ENCODE measurements at places on chromosomes 5 and 9.

- no peak for DNase-seq
These were observed 322.1 kb downstream of the ARHGEF28 start for GRCh38 chr5:73947906-73948640.

- no peak for DNase-seq
These were observed 7.2 kb upstream of the SPINK4 start for GRCh38 chr9:33232815-33233214.

DNA sequence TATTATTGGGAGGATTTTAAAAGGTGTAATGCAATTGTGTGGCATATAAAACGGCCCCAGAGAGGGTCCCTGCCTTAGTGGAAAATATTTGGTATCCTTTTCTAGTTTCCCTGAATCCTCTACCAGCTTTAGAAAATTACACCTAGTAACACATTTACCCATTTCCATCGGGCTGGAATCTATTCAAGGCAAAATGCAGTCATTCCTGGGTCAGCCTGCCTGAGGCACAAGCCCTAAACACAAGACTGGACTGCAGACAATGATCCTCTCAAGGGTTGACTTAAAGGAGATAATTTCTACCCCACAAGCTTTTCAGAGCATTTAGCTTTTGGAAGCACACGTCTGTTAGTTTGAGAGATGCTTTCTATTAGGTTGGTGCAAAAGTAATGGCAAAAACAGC is 124.4 kb upstream of the ADAMTSL1 start:
- no peak for DNase-seq

DNA sequence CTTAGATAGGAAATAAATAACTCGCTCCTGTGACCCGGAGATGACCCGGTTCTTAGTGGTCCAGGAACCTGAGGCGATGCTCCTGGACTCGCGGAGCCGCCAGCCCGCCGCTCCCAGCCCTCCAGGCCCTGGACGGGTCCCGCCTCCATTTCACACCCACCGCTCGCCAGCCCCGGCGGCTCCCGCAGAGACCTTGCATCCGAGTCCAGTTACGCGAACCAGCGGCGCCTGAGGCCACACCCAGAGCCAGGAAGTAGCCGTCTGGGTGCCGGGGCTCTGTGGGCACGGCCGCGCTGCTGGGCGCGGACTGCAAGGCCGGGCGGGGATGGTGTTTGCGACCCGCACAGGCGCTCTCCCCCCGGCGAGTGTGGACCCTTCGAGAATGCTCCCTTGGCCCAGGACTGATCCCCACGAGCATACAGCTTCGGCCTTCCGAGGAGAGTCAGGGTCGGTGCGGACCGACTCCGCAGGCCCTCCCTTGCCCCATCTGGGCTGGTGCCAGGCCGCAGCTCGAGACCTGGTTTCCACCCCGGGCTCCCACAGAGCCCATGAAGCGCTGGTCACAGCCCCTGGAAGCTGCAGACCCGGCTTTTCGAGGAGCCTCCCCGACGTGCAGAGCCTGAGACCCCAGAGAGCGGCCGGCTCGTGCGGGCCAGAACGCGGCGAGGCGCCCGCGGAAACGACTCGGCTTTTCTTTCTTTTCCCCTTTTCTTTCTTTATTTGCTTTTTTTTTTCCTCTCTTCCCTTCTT is 5.2 kb upstream of the BARX1 start:
- no peak for DNase-seq

DNA sequence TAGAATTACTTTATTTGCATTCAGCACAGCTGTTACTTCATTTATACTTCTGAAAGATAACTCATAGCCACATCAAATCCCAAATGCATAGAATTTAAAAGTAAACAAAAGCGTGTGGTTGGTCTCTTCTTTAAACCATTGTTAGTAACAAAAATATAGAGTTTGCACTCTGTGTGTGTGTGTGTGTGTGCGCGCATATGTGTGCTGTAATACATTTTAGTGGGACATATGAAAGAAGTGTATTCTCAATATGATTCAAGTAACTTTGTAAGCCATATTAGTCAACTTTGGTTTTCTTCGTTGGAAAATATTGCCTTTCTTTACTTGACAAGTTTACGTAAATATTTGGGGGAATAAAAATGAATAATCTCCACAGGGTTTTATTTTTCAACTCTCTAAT is 106.1 kb upstream of the PRRC1 start:
- no peak for DNase-seq

DNA sequence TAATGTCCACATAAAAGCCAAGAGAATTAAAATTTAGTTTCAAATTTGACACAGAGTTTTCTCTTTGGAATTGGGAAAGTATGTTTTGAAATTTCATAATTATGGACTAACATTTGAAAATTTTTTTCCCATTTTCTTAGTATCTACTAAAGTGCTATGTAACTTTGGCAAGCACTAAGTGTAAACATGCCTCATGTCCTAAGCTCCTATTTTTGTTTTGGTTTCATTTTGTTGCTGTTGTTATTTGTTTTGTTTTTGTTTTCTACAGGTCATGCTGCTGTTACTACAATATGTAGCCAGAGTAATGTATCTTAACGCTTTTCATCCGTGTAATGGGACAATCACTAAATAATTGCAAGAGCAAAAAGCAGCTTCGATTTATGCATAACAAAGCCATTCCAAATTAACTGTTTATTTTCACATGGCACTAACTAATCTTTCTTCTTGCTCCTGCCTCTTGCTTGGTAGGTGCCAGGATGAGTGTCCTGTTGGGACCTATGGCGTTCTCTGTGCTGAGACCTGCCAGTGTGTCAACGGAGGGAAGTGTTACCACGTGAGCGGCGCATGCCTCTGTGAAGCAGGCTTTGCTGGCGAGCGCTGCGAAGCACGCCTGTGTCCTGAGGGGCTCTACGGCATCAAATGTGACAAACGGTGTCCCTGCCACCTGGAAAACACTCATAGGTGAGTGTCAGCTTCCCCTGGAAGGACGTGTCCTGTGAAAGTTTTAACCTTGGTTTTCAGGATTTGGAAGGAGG is 107.3 kb upstream of the PRRC1 start:
- DNase-seq = no peak

GRCh38 chr5:161105525-161105924 is 253.5 kb upstream of the ATP10B start:
- peak; percentile 2 for DNase-seq

DNA sequence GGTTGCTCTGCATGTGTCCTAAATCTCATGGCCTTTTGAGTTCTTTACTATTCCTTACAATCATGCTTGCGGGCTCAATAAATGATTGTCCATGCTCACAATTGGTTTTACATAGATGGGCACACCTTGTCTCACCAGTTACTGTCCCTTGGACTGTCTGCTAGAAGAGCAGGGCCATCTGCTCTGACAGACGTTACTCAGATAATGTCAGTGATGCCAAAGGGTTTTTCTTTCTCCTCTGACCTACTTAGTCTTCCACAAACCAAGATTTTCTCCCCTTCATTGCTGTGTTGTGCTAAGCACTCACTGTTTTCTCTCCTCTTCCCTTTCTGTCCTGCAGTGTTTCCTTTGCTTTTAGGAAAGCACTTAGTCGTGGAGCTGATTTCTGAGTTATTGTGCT is 562.3 kb downstream of the KIF4B start:
- no peak for DNase-seq

GRCh38 chr9:105712297-105712696 is 18.0 kb downstream of the TMEM38B start:
- DNase-seq = no peak

GRCh38 chr5:150342583-150342982 is 14.9 kb upstream of the TCOF1 start:
- no peak for DNase-seq

DNA sequence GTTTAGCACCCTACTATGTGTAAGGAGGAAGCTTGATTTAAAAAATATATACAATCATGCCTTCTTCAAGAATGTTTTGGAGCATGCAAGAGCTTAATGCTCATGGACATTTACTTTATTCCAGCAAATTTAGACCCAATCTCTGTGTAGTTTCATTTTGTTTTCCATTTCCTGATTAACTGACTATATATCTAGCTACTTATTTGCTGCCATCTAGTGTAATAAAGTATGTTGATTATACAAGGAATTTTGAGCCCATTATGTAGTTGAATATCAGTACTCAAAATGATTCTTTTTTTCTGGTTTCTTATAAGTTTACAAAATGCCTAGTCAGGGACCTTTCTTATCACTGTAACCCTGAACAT is 100.0 kb upstream of the CCDC152 start:
- no peak for DNase-seq

DNA sequence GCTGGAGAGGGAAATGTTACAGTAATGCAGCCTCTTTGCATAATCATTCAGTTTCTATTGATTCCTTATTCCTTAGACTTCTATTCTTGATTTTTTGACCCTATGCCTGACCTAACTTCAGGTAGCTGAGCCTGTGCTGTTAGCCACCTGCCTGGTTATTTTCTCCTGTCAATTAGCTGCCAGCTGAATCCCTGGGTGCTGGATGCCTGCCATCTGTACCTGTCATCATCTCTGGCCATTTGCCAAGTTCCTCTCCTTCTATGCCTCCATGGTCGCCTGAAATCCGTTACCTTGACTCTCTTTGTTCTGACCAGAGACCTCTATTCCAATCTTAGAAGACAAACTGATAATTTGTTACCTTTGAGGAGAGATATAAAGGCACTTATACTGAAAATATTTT is 178.3 kb downstream of the CAVIN4 start:
- DNase-seq = no peak

DNA sequence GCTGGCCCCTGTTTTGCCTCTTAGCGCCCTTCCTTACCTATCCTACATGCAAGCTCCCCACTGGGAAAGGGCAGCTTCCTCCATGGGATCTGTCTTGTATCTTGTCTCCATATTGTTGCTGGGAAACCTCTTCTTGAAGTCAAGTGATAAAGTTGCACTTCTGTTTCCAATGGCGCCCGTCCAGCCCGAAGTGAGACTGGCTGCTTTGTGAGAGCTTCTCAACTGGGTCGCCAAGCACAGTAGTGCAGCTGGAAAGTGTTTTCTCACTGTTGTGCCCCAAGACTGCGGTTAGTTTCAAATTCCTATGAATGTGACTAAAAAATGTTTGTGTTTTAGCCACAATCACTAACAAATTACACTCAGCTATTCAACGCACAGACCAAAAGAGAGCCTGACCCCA is 506.6 kb upstream of the MPDZ start:
- DNase-seq = no peak

DNA sequence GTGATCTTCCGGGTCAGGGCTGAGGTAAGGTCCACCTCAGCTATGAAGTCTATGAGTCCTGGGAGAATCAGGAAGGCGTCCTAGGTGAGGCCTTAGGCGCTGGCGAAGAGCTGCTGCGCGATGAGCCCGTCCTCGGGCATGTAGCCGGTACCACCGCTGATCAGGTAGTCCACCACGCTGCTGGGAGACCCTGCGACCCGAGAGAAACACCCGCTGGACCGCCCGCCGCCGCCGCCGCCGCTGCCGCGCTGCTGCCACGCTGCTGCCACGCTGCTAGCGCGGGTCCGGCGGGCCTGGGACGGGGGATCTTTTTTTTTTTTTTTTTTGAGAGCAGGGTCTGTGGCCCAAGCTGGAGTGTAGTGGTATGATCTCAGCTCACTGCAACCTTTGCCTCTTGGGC is 8.0 kb upstream of the DCAF12 start:
- DNase-seq = no peak

- no peak for DNase-seq
These were observed 15.2 kb downstream of the SLC31A2 start for GRCh38 chr9:113166039-113166438.

GRCh38 chr9:16469184-16469583 is 401.3 kb downstream of the BNC2 start:
- DNase-seq = no peak

DNA sequence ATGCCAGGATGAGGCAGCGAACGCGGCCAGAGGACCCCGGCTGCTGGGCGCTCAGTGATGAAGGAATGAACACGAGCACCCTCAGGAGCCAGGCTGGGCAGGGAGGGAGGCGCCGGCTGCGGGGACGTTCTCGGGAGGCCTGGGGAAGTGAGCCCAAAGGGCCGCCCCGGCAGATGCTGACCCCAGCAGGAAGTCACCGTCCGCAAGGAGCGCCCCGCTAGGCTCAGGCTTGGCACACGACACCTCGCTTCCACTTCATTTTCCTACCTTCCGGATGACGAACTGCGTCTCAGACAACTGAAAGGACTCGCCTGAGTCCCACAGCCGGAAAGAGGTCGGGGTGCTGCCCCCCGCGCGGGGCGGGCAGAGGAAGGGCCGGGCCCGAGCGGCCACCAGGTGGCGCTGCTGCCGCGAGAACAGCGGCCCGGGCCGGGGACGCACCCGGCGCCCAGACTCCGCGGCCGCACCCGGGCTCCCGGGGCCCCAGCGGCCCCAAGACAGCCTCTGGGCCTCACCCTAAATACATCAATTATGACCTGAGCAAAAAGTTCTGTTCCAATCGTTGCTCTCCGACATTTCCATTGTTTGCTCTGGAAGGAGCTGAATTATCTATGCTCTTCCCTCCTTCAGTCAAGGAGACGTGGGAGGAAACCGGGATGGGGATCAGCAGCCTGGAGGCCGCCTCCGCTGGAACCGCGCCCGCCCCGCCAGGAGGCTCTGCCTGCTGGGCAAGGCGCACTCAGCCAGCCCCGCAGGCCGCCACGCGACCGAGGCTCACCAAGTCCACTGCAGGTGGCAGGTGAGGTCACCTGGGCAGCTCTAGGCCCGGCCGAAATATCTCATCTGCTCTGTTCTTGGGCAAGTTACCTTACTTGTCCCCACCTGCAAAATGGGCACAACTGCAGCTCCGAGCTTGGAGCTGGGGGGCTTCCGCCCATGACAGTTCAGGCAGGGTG is 107.0 kb downstream of the ZNF354C start:
- peak; percentile 79 for DNase-seq

DNA sequence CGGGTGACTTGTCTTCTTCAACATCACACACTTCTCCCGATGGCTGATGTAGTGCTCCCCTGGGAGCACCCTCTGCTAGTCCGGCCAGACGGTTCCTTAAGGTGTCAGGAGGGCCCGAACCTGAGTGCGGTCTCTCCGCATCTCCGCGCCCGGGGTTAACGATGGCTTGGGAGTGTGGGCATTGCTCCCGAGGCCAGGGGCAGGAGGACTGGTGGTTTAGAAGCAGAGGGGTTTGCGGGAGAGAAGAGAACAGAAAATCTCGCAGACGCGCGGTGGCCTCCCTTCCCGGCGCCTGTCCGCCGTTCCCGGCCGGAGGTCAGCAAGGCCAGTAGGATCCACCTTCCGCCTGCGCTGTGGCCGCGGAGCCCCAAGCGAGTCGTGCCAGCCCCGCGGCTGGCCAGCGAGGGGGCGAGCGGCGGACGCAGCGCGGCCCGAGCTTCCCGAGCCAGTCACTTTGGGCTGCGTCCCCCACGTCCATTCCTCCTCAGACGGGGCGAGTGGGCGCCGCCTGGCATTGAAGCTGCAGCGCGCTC is 700 bp downstream of the CDO1 start:
- peak; percentile 30 for DNase-seq

GRCh38 chr9:123756484-123757106 is 173.3 kb downstream of the DENND1A start:
- no peak for DNase-seq

GRCh38 chr9:107263289-107263688 is 19.8 kb upstream of the RAD23B start:
- no peak for DNase-seq
